Caudate nucleus (tissue), 63 donors: ENCODE measurements at places on chromosomes 2 and 18.

DNA sequence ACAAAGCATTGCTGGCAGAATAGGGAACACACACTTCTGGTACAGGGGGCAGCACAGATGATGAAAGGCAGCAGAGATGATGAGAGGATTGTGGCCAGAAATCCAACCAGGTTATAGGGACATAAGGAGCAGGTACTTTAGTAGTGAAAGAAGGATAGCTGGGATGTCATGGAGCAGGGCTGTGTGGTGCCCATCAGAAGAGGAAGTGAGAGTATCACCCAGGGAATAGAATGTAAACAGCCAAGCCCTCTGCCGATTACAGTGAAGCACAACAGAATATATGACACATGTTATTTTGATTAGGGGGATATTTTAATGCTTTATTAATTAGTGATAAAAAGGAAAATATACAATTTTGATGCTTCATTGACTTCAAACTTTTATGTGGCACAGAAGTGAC is 883.4 kb upstream of the CDH2 start:
- no peak for DNase-seq

- DNase-seq: no peak
Observed at GRCh38 chr2:105416156-105416555, 17.3 kb upstream of the FHL2 start.

- no peak for DNase-seq
Observed at GRCh38 chr2:11488809-11489208, 22.8 kb upstream of the E2F6 start.

DNA sequence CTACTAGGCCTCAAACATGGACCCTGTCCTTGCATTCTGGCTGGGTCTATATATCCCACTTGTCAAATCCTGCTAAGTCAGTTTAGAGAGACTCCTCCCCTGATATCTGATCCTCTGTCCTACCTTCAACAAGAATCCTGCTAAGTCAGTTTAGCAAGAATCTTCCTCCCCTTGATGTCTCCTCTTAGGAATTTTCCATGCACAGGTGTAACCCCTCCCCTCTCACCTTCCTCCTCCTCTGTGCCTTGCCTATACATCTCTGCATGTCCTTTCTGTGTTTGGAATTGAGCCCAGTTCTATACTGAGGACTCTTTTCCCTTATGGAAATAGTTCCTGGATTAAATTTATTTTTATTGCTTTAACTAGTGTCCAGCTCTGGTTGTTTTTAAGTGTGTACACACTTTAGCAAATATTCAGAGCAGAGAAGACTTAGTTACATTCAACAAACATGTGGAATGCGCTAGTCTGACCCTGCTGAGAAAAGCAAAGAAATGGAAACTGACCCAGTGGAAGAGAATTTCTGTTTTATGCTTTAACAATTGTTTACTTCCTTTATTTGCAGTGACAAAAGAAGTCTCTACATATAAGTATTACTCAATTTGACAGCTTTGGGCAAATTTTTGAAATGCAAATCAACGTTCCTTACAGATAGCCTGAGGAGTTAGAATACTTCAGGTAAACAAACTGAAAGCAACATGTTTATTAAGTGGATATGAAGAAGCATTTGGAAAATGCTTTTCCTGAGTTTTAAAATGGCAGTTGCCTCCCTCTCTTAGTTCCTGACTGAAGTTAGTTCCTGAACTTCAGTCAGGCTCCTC is 80.6 kb downstream of the RIT2 start:
- DNase-seq: no peak

GRCh38 chr2:203328760-203329540 is 756 bp downstream of the ABI2 start:
- no peak for DNase-seq

GRCh38 chr2:230974096-230974913 is 21.6 kb upstream of the SPATA3 start:
- DNase-seq: no peak

- no peak for DNase-seq
Observed at GRCh38 chr2:121046335-121046734, 238.7 kb downstream of the TFCP2L1 start.

GRCh38 chr2:145123606-145124005 is 603.7 kb upstream of the ZEB2 start:
- no peak for DNase-seq

DNA sequence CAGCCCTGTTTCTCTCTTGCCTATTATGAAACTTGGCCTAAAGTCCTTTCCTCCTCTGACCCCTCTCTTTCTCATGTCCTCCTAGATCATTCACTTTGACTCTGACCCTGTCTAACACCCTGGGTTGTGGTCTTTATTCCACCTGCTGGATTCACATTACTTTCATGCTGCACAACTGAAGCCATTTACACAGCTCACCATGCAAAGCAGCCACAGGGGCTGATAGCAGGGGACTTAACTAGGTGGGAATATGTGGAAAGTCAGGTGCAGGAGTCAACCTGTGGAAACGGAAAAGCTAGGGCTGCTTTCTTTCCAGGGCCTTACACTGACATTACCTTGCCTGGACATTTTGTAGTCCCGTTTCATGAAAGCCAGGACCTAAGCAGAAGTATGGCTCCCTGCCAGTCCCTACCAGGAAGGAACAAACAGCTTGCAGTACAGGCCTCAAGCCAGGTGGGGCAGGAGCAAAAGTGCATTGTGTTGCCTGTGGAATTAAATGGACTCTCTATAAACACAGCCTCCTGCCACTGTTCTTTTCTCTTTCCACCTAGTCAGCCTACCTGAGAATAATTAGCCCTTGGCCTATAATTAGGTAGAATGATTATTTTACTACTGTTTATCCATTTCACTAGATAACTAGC is 11.8 kb downstream of the MAPRE3 start:
- no peak for DNase-seq

- no peak for DNase-seq
Observed at GRCh38 chr2:44952806-44953498, 11.4 kb downstream of the SIX3 start.

GRCh38 chr2:240291337-240292034 is 144.0 kb upstream of the GPC1 start:
- no peak for DNase-seq

- no peak for DNase-seq
Observed at GRCh38 chr2:239598011-239598731, 197.4 kb upstream of the HDAC4 start.

- no peak for DNase-seq
Observed at GRCh38 chr18:48300463-48300961, 108.7 kb downstream of the ZBTB7C start.

- DNase-seq: no peak
Observed at GRCh38 chr2:70199320-70199864, 8.6 kb upstream of the C2orf42 start.

- DNase-seq: no peak
Observed at GRCh38 chr18:9756933-9757470, 48.9 kb downstream of the RAB31 start.

- no peak for DNase-seq
Observed at GRCh38 chr2:68553098-68553497, 85.7 kb downstream of the APLF start.

- DNase-seq: no peak
Observed at GRCh38 chr2:30475542-30475941, 28.5 kb downstream of the LCLAT1 start.

GRCh38 chr2:96260387-96261260 is 5.2 kb downstream of the TMEM127 start:
- DNase-seq: no peak

- DNase-seq: no peak
Observed at GRCh38 chr2:37587817-37588216, 83.6 kb downstream of the CDC42EP3 start.

GRCh38 chr2:233807215-233807865 is 29.2 kb downstream of the MROH2A start:
- DNase-seq: no peak

- DNase-seq: no peak
Observed at GRCh38 chr2:209772290-209772685, 656 bp downstream of the UNC80 start.

GRCh38 chr2:38148501-38148900 is 72.5 kb upstream of the CYP1B1 start:
- DNase-seq: no peak

DNA sequence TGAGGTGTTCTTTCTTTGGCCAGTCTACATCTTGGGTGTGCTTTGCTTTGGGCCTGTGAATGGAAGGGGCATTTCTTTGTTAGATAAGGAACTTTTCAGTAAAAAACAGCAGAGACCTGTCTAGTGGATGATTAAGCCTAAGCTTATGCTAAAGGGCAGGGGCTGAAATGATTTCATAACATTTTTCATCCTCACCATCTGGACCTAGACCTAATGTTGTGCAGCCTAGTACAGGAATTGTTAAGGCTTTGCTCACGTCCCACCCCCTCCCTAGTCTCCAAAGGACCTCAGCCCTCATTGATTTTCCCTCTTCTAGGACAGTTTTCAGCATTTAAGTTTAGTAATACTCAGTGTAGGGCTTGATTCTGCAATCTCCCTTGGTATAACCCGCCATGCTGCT is 111.8 kb downstream of the PRKCE start:
- no peak for DNase-seq

DNA sequence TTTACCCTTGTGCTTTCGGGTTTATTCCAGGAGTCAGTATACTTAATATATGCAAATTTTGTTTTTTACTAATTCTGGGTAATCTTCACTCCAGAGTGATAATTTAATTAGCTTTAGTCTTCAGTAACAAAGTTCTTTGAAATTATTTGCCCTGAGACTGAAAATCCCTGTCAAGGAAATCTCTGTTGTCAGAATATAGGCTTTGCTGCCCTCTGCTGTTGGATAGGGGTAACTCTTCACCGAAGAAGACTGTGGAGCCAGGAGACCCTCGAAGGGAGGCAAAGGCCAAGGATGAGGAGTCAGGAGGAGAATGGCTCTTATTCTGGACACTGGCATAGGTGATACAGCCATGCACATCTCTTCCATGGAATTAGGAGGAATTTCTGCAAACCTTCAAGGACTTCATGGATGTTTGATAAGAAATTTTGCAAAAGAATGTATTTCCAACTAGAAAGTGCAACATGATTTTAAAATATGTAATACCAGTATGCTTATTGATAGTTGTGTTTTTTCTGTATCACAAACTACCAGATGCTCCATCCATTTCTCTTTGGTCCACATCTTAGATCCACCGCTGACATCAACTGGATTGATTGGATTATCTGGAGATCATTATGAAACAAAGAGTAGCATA is 182.3 kb downstream of the RDH14 start:
- DNase-seq: no peak

DNA sequence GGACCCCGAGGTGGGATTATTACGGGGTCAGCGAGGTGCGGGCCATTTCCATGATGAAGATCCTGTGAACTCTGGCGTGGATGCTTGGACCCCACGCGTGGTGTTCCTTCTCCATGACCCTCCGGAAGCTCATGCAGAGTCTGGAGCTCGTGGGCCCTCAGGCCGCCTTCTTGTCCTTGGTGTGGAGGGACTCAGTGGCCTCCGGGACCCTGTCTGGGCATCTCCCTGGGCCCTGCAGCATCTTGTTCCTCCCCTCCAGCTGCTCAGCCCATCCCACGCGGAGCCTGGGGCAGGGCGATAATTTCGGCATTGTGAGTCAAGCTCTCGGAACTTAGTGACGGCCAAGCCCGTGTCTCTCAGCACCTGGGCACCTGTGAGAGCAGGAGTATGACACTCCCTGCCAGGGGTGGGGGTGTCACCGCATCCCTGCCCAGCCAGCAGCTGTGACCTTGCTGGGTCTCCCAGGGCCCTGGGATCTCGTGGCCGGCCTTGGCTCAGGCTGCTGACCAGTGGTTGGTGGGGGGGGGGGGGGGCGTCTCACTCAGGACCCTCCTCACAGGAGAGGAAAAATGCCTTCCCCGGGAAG is 24.6 kb downstream of the RTP5 start:
- DNase-seq: no peak

DNA sequence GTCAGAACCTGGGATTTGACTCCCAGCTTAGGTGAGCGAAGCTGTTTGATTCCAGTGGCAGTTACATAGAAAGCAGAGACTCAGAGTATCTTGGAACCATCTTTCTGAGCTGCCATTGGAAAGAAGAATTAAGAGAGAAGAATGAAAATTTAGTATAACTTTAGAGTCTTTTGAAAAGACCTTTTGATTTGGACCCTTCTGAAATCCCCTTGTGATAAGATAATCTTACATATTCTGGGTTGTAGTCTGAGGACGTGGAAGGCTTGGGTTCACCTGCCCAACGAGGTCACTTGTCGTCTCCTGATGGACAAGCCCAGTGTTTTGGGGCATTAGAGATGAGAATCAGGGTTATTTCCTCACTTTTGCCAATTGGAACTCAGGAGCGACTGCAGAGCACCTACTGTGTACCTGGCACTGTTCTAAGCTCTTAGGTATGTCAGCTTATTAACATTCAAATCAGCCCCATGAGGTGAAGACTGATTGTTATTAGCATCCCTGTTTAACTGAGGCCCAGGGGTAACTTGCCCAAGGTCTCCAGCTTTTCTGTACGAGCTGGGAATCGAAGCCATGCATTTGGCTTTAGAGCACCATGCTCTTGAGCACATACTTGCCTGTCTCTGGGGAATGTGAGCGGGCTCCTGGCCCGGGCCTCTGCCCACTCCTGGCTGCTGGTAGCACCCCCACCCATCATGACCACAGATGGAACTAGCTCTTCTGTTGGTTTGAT is 2.9 kb downstream of the HK2 start:
- no peak for DNase-seq

DNA sequence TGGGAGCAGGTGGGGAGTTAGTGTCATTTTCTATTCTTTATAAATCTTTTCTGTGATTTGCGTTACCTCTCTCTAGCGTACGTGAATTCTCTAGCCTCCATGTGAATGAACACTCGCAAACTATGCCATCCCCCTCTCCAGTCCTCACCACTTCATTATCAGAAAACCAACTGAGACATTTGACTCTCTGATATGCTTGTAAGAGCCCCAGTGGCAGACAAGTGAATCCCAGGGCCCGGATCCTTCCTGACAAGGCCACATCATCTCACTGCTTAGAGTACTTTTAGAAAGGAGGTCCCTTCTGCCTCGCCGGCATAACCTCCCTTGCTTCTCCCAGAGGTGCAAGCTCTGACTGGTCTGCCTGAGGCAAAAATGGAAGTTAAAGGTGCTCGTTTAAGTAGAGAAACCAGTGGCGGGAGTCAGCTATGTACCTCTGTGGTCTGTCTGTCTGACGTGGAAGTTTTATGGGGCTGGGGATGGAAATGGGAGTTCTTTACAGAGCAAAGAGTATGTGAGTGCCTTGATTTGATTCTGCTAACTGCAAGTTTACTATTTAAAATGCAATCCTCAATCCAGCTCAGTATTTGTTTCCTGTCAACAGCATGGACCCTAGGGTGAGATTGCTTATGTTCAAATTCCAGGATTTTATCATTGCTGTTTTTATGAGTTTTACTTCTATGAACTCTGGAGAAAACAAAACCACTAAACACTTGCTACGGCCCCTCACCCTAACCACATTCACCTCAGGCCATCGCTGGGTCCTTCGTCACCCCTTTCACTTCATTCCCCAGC is 114.9 kb upstream of the MSTN start:
- DNase-seq: no peak
